ENCODE measurements at places on chromosomes 3 and 15.

DNA sequence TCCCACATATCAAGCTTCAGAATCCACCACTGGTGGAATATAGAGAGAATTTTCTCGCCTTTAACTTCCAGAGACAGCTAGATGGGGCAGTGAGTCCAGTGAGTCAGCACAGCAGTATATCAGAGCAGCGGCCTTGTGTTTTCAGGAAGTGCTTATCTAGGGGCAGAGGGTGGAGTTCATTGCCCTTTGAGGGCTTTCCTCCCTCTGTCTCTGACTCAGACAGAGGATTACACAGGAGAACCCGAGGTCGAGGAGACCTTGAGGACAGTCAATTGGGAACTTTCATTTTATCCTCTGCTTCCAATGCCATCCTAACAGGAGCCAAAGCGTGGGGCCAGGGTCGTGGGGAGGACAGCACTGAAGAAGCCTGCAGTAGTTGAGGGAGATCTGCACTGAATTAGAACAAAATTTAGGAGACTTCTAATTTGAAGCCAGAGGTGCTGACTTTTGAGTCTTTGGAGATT lies 109.6 kb upstream of the UMPS start:
- peak; percentile 16 for DNase-seq

DNA sequence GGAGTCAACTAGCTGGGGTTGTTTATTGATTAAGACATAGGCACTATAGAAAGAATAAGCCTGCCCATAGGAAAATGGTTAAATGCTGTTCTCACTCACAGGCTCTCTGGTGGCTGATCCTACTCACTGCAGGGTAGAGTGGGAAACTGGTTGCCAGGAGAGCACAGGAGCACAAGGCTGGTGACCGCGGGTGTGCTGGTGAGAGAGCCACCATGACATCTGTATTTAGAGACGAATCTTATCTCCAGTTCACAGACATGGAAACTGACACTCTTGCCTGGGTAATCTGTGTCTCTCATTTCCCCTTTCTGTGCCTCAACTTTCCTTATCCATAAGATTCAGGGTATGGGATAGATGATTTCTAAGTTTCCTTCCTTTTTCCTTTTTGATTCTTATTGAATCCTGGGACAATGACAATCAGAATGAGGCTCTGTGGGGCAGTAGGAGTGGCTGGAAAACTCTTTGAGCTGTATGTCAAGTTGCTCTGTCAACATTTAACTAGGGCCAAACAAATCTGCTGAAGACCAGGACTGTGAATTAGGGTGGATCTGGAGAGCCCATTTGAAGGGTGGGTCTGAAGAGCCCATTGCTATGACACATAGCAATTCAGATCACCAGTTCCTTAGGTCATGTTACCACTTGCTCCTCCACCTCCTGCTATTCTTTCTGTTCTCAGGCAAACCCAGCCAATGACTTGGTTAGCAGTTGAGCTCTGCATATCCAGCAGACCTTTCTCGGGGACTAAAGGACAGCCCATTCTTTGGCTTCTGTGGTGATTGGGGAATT lies 286.1 kb upstream of the TBL1XR1 start:
- no peak for DNase-seq

DNA sequence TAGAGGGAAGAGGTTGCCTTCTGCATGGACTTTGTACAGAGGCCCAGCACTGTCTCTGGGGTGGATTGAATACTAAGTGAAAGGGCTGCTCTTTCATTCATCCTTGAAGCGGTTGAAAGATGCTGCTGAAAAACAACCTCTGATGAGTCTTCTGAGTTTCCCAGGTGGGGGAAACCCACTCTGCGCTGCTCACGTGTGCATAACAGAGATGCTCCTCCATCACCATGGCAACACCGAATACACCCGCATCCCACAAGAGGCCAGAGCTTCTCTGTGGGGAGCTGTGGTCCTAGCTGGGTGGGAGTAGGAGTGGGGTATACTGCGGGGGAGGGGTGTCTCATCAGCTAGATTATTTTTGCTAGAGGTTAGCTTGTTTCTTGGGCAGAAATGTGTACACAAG lies 6.1 kb upstream of the SYN2 start:
- DNase-seq = no peak

GRCh38 chr3:136146981-136147729 lies 49.0 kb downstream of the MSL2 start:
- no peak for DNase-seq

- DNase-seq = no peak
Measured at GRCh38 chr3:105579439-105579838, 212.7 kb downstream of the ALCAM start.

GRCh38 chr3:126121632-126122031 lies 37.7 kb upstream of the SLC41A3 start:
- DNase-seq = no peak
